ENCODE measurements at places on chromosomes 12 and 14. TPM values are rescaled to one million over a fixed set of nuclear protein-coding genes. Genes with fewer than 3 reads are reported as not detected.

Gene TSHR
- not detected for total RNA-seq

Gene PTPN21
- 47.2 TPM for total RNA-seq

Gene CPNE6
- total RNA-seq: 0.12 TPM

Gene CLEC9A
- 2.6 TPM for total RNA-seq

Gene TMEM233
- total RNA-seq: not detected

Gene ALX1
- not detected for total RNA-seq

Gene C14orf39
- total RNA-seq: 12.9 TPM

Gene SLC38A4
- 0.24 TPM for total RNA-seq

Gene NOVA1
- total RNA-seq: 22.3 TPM

Gene AQP6
- 2.2 TPM for total RNA-seq

Gene KRT83
- 1.2 TPM for total RNA-seq

Gene ENDOU
- total RNA-seq: 0.43 TPM

Gene GARIN6
- total RNA-seq: 7.8 TPM

Gene AHSA1
- total RNA-seq: 379 TPM

Gene HOXC4
- total RNA-seq: 3.1 TPM

Gene RNU4-1
- total RNA-seq: under 0.01 TPM

Gene ATL1
- 10.0 TPM for total RNA-seq

Gene STAC3
- total RNA-seq: 12.0 TPM

Gene TCP11L2
- total RNA-seq: 33.9 TPM

Gene SGPP1
- 27.6 TPM for total RNA-seq

Gene MMP19
- total RNA-seq: 1.3 TPM

Gene ZFP36L1
- total RNA-seq: 176 TPM

Gene CD4
- 2.0 TPM for total RNA-seq

Gene FAM186B
- total RNA-seq: 68.6 TPM

Gene SDR9C7
- not detected for total RNA-seq

Gene KRT77
- 0.74 TPM for total RNA-seq

Gene NELL2
- 10.6 TPM for total RNA-seq

Gene FIGNL2
- total RNA-seq: 1.7 TPM

All from testis (tissue), 5 donors.